ENCODE measurements at places on chromosomes 2 and 18. TPM values are rescaled to one million over a fixed set of nuclear protein-coding genes. Genes with fewer than 3 reads are reported as not detected.

- no peaks in the 10 kb centered on the region for H3K4me1 ChIP-seq
- no peaks in the 10 kb centered on the region for H3K36me3 ChIP-seq
- no peak overlapping the region for H3K4me3 ChIP-seq
- no peaks in the 10 kb centered on the region for H3K27me3 ChIP-seq
Observed at GRCh38 chr18:67285583-67285982, 230.9 kb downstream of the DSEL start.

GRCh38 chr2:78383576-78383975 is 641.9 kb upstream of the REG3G start:
- H3K36me3 ChIP-seq = no peaks in the 10 kb centered on the region
- H3K4me1 ChIP-seq = no peaks in the 10 kb centered on the region
- H3K27me3 ChIP-seq = no peaks in the 10 kb centered on the region
- no peak overlapping the region for H3K27ac ChIP-seq

DNA sequence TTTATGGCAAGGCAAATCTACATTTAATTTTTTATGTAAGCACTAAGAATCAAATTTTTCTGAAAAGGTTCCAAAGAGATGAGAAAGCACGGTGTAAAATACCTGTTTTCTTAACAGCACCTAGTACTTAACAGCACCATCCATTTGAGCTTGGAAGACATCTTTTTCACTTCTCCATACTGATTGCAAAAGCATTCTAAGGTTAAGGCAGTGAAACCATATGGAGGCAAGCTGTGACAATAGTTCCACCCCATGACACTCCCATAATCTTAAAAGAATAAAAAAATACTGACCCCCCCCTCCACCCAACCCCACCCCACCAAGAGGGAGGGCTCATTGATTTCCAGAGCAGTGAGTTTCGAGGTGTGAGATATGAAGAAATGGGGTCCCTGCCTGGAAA is 60.6 kb downstream of the ZCCHC2 start:
- H3K36me3 ChIP-seq = no peaks in the 10 kb centered on the region
- no peak overlapping the region for H3K4me3 ChIP-seq
- DNase-seq = no peak
- H3K27me3 ChIP-seq = no peaks in the 10 kb centered on the region
- H3K4me1 ChIP-seq = no peaks in the 10 kb centered on the region

DNA sequence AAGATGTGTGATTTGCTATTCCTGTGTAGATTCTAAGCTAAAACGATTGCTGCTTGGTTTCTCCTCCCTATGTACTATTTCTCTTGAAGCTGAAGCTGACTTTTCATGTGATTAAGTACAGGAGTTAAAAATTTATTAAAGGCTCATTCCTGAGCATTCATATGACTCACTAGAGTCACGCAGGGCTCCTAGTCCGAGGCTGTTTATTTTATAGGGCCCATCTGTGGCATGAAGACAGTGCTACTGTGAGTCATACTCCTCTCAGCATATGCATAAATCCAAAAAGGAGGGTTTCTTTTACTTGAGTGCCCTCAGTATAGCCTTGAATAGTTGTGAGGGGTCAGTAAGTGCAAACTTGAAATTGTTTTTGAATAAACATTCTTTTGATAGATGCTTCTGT is 378.8 kb downstream of the PTPRM start:
- H3K4me3 ChIP-seq = no peak overlapping the region
- no peaks in the 10 kb centered on the region for H3K27me3 ChIP-seq
- peaks cover 15% of the 10 kb centered on the region for H3K4me1 ChIP-seq
- no peak for DNase-seq

DNA sequence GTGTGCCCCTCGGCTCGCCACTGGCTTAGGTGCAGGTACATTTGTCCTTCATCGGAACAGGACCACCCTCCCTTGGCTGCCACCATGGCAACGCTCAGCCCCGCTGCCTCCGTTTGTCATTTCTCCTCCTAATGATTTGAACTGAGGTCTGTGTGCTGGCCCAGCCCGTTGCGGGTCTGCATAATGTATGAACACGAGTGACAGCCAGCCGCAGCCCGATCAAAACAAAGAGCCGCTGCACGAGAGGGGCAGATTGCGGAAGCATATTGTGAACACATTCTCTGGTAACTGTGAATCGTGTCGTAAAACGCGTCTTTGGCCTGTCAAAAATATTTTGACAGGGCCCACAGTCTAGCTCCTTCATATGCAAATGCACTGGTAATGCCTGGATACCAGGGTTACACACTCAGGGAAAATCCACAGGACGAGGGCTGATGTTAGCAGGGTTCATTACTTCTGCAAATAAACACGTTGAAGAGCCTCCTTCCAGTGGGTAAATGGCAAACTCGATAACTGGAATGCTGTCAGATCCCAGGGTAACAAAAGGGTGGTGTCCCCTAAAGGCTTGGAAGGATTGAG is 137.0 kb downstream of the AGAP1 start:
- no peak overlapping the region for H3K4me3 ChIP-seq
- no peak overlapping the region for H3K27ac ChIP-seq
- no peaks in the 10 kb centered on the region for H3K27me3 ChIP-seq
- no peaks in the 10 kb centered on the region for H3K36me3 ChIP-seq
- H3K4me1 ChIP-seq = no peaks in the 10 kb centered on the region

DNA sequence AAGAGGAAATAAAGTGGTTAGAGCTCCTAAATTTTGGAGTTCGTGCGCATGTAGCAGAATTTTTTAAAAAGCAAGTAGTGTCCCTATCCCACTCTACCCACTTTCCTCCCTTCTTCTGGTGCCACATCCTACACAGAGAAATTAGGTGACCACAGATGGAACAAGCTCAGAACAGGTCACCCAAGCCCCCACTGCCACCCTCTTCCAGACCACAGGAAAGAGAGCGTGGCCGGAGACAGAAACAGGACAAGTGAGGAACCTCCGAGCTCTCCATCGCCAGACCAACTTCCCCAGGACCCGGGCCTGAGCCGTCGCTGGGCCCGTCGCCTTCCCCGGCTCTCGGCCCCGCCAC is 433 bp downstream of the NPC1 start:
- no peaks in the 10 kb centered on the region for H3K27me3 ChIP-seq
- peak overlapping the region; percentile 80 for H3K4me3 ChIP-seq
- no peaks in the 10 kb centered on the region for H3K36me3 ChIP-seq
- H3K27ac ChIP-seq = peak overlapping the region; percentile 88
- no peaks in the 10 kb centered on the region for H3K4me1 ChIP-seq
- no peak for DNase-seq

GRCh38 chr2:120509213-120509815 is 163.4 kb downstream of the INHBB start:
- no peaks in the 10 kb centered on the region for H3K4me1 ChIP-seq
- H3K36me3 ChIP-seq = no peaks in the 10 kb centered on the region

DNA sequence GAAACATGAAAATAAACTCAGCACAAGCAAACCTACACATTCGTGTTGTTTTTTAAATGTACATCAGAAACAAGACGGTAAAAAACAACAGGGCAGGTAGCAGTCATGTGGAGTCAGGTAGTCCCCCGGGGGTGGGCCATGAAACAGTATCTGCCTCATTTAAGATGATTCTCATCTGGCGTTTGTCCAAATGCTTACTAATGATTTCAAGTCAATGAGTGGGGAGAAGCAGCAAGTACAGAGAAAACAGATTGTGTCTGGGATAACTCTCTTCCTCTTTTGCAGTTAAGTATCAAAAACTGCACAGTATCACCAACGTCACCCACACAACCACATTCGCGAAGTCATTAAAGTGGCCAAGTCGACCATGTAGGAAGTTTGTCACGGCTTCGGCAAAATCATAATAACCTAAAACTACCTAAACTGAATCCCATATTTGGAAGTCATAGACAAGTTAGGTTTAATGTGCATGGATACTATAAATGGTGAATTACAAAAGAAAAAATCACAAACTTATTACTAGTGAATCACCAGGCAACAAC is 1.3 kb downstream of the LAPTM4A start:
- H3K27ac ChIP-seq = no peak overlapping the region
- H3K36me3 ChIP-seq = no peaks in the 10 kb centered on the region
- H3K4me3 ChIP-seq = peak overlapping the region; percentile 98
- H3K4me1 ChIP-seq = peaks cover 33% of the 10 kb centered on the region
- no peaks in the 10 kb centered on the region for H3K27me3 ChIP-seq

DNA sequence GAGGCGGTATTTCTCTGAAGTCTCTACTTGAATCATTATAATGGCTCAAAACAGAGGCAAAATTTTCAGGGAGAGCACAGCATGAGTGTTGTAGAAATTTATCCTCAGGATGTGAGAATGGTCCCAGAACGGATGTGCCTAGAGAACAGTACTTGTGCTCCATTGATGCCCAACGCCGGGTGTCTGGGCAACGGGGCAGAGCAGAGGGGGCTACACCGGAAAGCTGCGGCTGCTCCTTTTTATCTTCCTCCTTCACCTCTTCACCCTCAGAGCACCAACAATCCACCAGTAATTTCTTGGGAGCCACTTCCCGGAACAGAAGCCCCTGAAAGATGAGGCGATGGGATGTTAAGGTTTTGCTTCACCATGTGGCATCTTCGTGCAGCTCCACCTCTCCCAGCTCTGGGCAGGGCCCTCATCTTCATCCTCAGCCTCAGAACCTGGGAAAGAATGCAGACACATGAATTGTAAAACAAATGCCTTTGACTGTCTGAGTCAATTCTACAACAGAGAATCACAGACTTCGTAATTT is 71.5 kb downstream of the PTGR3 start:
- H3K4me3 ChIP-seq = no peak overlapping the region
- H3K36me3 ChIP-seq = no peaks in the 10 kb centered on the region
- no peak overlapping the region for H3K27ac ChIP-seq
- no peaks in the 10 kb centered on the region for H3K27me3 ChIP-seq
- no peak for DNase-seq
- no peaks in the 10 kb centered on the region for H3K4me1 ChIP-seq

GRCh38 chr18:50719471-50720324 is 100.1 kb downstream of the MRO start:
- no peaks in the 10 kb centered on the region for H3K36me3 ChIP-seq
- DNase-seq = no peak
- no peaks in the 10 kb centered on the region for H3K27me3 ChIP-seq
- H3K4me3 ChIP-seq = no peak overlapping the region
- no peaks in the 10 kb centered on the region for H3K4me1 ChIP-seq

DNA sequence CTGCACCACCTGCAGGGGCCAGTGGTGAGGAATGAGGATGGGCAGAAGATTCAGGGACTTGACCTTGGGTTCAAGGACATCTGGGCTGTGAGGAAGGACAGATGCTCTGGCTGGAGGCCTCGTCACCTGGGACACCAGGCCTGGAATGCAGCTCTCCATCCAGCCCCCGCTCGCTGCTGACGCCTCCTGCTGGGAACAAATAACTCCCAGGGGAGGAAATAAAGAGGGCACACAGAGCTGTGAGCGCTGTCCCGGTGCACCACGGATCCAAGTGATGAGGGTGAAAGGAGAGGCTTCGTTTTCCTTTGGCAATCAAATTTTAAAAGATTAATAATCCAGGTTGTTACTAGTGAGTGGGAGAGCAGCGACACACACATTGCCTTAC is 368.0 kb upstream of the MYT1L start:
- no peak overlapping the region for H3K4me3 ChIP-seq
- DNase-seq = no peak
- no peaks in the 10 kb centered on the region for H3K27me3 ChIP-seq
- H3K4me1 ChIP-seq = no peaks in the 10 kb centered on the region
- no peaks in the 10 kb centered on the region for H3K36me3 ChIP-seq

GRCh38 chr2:51013933-51014526 is 17.9 kb downstream of the NRXN1 start:
- no peaks in the 10 kb centered on the region for H3K4me1 ChIP-seq
- no peaks in the 10 kb centered on the region for H3K36me3 ChIP-seq
- no peak overlapping the region for H3K4me3 ChIP-seq

DNA sequence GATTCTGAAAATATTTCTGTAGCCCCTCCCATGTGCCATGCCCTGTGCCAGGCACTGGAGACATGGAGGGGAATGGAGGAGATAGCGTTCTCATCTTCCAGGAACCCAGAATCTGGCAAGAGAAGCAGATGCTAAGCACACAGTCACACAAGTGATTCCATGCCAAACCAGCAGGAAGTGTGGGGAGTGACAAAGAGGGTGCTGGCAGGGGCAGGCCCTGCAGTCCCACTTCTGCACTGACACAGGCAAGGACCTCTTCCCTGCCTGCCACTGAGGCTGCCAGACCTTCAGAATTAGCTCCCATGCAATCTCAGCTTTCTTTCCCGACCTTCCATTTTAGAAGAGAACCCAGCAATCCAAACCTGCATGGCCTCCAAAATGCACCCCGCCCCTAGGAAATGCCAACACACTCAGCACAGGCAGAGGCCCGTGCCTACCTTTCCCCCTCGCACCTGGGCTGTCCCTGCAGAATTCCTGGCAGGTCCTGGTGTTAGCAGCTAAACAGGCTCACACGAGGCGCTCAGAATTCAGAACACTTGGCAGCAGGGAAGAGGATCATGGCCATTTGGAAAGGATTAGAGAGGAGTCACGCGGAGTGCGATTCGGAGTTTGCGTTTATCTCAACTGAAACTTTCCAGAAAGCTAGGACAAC is 155.3 kb downstream of the MSH2 start:
- no peak overlapping the region for H3K4me3 ChIP-seq
- H3K36me3 ChIP-seq = no peaks in the 10 kb centered on the region
- DNase-seq = no peak
- no peak overlapping the region for H3K27ac ChIP-seq

DNA sequence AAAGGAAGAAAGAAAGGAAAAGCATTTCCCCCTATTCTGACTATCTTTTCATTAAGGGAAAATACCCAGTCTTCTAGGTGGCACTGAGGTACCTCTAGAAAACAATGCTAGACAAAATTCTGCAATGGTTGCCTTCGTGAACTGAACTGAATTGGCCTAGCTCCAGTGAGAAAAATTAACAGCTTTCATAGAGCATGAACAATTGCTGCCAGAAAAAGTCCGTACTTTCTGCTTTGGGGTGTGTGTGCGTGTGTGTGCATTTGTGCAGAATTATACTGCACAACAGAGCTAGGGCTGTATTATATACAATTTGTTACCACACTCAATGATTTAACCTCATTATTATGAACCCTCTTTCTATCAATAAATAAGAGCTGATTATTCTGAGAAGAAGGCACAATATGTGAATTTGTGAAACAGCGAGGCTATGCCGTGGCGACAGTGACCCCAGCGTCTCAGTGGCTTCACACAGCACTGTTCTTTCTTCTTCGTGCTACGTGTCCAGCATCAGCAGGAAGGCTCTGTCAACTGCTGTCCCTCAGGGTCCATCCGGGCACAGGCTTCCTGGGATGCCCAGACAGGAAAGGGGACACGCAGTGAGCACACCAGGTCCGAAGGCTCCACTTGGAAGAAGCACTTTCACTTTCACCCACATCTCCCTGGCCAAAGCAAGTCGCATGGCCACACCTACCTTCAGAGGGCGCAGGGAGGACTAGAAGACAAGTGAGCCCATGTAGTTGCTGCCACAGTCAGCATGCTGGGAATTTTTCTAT is 47.5 kb downstream of the PTGR3 start:
- no peak for DNase-seq
- no peak overlapping the region for H3K27ac ChIP-seq
- no peaks in the 10 kb centered on the region for H3K4me1 ChIP-seq
- no peaks in the 10 kb centered on the region for H3K36me3 ChIP-seq
- H3K4me3 ChIP-seq = no peak overlapping the region
- no peaks in the 10 kb centered on the region for H3K27me3 ChIP-seq

- no peaks in the 10 kb centered on the region for H3K36me3 ChIP-seq
- DNase-seq = peak; percentile 79
- peaks cover 23% of the 10 kb centered on the region for H3K4me1 ChIP-seq
- no peak overlapping the region for H3K27ac ChIP-seq
Observed at GRCh38 chr2:240452462-240453256, 17.2 kb downstream of the GPC1 start.

GRCh38 chr18:35426786-35427185 is 49.6 kb upstream of the ZNF396 start:
- H3K4me1 ChIP-seq = no peaks in the 10 kb centered on the region
- H3K27me3 ChIP-seq = no peaks in the 10 kb centered on the region
- H3K27ac ChIP-seq = no peak overlapping the region
- DNase-seq = no peak
- H3K36me3 ChIP-seq = no peaks in the 10 kb centered on the region

Gene CPLX4
- total RNA-seq = not detected

Gene VIT
- 1.2 TPM for total RNA-seq

Gene YIPF4
- 46.4 TPM for total RNA-seq
